Peyer's patch (tissue), 4 donors: ENCODE measurements at places on chromosomes 3 and 15. TPM values are rescaled to one million over a fixed set of nuclear protein-coding genes. Genes with fewer than 3 reads are reported as not detected.

- DNase-seq, result peak; percentile 97
Observed at GRCh38 chr15:48877630-48878595, at the start of gene EID1. TSS of gene EID1 (plus strand) at chr15:48878134. CDS start at chr15:48878177, 43 bp downstream.

IQCB1 gene
- total RNA-seq, result 22.8 TPM

- no peak for DNase-seq
Observed at GRCh38 chr15:68187559-68187958, 17.6 kb downstream of the CALML4 start.

DNA sequence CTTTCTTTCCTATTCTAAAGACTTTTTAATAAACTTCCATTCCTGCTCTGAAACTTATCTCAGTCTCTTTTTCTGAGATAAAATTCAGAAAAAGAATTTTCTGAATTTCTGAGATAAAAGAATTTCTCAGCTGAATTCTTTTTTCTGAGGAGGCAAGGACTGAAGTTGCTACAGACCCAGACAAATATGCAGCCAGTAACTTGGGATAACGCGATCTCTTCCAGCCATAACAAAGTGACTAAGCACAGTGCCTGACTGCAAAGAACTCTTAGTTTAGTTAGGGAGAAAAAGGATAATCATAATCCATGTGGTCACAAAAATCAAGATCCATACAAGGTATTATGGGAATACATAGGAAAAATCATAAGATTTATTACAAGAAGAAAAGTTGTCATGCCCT is 222.0 kb upstream of the GAP43 start:
- no peak for DNase-seq

DNA sequence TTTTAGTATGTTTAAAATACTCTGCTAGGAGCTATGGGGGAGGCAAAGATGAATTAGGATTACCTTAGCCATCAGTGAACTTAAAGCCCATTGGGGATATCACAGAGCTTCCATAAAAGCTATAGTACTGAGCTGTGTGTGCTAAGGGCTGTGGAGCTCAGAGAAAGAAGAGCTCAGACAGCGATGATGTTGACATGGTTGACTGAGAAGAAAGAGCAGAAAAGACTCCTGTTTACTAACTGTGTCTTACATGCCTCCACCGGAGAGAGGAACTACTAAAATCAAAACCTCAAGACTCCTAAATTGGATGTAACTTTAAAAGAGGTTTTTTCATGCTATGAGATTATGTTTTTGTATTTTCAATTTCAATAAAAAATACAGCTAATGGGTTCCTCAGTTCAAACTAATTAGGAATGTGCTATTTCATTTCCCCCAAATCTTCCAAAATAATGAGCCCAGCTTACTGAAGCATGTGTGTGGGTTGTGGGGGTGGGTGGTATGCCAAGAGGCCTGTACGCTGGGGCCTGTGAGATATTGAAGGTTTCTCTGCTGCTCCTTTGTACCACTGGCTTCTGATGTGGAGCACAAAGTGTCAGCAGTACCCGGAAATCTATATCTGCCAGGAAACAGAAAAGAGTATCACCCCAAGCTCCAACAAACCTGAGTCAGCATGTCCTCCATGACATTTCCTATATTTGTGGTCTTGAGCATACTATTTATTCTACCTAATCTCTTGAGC is 22.7 kb downstream of the DGKG start:
- no peak for DNase-seq

KIF23 gene
- total RNA-seq, result 2.2 TPM

SNAP23 gene
- total RNA-seq, result 64.4 TPM

GRCh38 chr15:71079208-71080044 is 35.8 kb upstream of the THSD4 start:
- no peak for DNase-seq

DNA sequence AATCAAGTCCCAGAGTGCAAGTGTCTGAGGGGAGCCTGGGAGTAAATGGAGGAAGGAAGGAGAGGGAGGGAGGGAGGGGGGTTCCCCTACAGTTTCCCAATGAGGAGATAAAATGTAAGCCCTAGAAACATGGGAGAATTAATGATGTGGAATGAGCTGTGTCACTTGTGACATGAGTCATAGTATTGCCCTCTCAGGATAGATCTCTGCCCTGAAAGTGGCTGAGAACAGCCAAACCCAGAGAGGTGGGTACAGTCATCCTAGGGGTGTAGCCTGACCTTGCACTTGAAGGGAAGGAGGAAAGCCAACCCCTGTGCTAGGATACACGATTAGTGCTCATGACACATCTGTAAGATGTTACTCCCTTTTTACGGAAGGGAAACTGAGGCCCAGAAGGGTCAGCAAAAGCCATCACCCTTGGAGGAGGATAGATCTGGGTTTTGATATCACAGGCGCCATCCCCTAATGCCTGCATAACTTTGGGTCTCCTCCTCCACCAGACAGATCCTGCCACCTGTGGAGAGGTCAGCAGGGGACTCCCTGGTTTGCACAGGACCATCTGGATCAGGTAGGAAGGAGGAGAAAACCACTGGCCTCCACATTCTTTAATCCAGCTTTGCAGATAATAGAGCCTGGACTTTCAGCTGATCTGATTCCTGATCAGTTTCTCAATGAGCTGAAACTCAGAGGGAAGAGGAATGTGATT is 23.1 kb upstream of the USP3 start:
- DNase-seq, result peak; percentile 42

KIF7 gene
- total RNA-seq, result 1.1 TPM

DNA sequence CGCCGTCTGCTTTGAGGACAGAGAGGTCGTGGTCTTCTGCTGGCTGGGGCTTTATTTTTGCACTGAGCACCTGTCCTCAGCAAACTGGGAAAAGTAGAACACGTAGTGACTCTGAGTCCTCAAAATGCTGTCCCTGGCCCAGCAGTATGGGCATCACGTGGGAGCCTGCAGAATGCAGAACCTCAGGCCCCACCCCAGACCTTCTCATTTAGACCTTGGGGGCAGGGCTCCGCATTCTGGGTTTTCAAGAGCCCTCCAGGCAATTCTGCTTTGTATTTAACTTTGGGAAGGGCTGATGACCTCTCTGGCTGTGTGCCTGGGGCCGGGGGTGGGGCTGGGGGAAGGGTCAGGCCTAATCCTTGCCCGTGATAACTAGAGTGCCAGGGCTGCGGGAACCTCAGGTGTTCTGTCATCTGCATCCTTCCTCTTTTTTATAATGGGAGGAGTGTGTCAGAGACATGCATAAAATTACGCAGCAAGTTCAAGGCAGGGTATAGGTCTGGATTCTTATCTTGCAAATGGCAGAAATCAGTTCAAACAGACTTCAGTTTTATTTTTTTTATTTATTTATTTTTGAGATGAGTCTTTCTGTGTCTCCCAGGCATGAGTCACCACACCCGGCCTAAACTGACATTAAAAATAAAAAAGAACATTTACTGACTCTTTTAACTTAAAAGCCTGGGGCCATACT is 11.1 kb downstream of the SLC6A6 start:
- DNase-seq, result no peak

EFL1 gene
- 40.8 TPM for total RNA-seq

DNA sequence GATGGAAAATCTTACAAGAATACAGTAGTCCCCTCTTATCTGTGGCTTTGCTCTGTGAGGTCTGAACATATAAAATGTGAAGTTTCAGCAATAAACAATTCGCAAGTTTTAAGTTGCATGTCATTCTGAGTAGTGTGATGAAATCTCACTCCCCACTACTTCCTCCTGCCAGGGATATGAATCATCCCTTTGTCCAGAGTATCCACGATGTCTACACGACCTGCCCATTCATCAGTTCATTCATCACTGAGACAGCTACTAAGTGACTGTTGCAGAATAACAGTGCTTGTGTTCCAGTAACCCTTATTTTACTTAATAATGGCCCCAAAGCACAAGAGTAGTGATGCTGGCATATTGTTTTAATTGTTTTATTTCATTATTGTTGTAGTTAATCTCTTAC is 489.2 kb upstream of the UBE2E2 start:
- no peak for DNase-seq

DNA sequence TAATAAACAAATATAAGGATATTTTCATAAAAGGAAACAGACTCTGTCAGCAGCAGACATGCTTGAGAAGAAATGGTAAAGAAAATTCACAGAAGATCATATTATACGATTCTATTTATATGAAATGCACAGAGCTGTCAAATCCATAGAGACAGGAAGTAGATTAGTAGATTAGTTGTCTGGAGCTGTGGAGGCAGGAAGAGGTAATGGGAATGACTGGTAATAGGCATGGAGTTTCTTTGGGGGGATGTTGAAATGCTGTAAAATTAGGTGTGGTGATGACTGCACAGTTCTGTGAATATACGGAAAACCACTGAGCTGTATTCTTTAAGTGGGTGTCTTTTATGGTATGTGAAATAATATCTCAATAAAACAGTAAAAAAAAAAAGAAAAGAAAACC is 35.3 kb downstream of the CEP152 start:
- DNase-seq, result no peak

MYH15 gene
- not detected for total RNA-seq

AGBL1 gene
- total RNA-seq, result not detected

- no peak for DNase-seq
Observed at GRCh38 chr3:112653209-112653871, 12.4 kb upstream of the CCDC80 start.

DNA sequence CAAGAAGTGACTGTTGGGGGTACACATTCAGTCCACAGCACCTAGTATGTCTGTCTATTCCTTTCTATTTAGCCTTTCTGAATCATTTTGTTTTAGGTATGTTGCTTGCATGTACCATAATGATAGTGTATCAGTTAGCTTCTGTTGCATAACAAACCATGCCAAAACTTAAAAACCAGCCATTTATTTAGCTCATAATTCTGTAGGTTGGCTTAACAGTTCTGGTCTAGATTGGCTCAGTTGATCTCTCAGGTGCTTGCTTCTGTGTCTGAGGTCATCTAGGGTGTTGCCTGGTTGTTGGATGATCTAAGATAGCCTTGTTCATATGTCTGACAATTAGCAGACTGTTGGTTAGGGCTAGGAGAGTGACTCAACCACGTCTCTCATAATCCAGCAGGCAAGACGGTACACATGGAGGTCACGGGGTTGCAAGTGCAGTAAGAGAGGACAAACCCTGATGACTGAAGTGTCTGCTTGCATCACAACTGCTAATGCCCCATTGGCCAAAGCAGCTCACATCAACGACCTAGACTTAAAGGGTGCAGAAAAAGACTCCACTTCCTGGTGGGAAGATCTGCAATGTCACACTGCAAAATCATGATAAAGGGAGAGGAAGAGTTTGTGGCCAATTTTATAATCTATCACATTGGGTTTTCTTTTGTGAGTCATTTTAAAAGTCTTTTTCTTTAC is 6.8 kb upstream of the PDCD6IP start:
- DNase-seq, result peak; percentile 57

DNA sequence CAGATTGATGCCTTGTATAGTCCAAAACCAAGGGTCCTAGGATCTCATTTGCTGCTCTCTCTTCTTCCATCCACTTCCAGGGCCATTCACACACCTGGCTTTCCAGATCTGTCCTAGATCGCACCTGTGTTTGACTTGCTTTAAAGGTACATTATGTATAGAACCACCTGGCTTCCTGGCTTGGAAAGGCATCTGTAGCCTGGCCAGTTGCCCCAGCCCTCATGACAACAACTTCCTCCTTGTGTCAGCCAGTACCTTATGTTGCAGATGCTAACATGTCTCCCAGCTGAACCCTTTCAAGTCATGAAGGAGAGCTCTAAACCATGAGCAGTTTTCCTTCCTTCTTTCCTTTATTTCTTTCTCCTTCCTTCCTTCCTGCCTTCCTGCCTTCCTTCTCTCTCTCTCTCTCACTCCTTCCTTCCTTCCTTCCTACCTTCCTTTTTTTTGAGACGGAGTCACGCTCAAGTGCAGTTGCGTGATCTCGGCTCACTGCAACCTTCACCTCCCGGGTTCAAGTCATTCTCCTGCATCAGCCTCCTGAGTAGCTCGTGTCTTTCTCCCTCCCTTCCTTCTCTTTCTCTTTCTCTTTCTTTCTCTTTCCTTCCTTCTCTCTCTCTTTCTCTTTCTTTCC is 2.5 kb upstream of the HTR3C start:
- DNase-seq, result no peak

DNA sequence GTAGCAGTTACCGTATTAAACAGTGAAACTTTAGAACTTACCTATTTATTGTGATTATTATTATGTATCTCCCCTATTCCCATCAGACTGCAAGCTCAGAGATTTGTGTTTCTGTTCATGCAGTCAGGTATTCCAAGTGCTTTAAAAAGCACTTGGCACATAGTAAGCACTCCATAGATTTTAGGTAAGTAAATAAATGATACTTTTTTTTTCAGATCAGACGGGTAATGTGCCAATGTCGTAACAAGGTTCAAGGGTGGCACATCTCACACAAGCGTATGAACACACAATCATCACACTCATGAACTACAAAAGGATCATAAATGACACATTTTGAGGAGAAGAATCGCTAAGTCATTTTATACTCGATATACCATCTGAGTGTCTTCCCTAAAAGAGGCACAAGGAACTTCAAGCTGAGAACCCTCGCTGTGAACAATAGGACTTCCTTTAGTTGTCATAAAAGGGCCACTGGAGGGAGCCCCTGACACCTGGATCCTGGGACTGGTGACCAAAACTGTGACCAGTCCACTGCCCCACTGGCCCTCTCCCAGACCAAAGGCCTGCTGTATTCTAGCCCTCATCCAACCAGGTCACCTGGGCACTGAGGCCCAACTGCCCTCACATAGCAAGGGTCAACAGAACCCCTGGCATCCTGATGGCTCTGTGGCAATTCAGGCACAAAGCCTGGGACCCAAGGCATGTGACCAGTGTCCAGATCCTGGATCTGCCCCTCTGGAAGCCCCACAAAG is 32.1 kb downstream of the KIF9 start:
- DNase-seq, result no peak

DNA sequence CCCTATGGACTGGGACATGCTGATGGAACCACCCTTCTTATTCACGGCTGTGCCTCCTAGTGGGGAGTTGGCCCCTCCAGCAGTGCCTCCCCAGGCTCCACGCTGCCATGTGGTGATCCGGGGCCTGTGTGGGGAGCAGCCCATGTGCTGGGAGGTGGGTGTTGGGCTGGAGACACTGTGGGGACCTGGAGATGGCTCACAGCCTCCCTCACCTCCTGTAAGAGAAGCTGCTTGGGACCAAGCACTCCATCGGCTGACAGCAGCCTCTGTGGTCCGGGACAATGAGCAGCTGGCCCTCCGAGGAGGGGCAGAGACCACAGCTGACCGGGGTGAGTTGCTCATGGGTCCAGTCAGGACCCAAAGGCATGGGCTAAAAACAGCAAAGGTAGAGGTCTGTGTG is 9.1 kb downstream of the ALG3 start:
- no peak for DNase-seq

CHST2 gene
- total RNA-seq, result 5.9 TPM

- DNase-seq, result no peak
Observed at GRCh38 chr15:88299497-88299896, 43.0 kb upstream of the NTRK3 start.

BRPF1 gene
- total RNA-seq, result 20.8 TPM

DNA sequence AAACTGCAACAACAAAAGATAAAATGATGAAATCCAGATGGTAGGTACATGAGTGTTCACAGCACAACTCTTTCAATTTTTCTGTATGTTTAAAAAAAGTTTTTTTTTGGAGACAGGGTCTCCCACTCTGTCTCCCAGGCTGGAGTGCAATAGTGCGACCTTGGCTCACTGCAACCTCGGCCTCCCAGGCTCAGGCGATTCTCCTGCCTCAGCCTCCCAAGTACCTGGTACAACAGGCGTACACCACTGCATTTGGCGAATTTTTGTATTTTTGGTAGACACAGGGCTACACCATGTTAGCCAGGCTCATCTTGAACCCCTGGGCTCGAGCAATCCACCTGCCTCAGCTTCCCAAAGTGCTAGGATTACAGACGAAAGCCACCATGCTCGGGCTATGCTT is 18.6 kb downstream of the LRRFIP2 start:
- no peak for DNase-seq

PLXNA1 gene
- total RNA-seq, result 50.8 TPM
